ENCODE measurements at places on chromosomes 3 and 15.

- no peak for DNase-seq
These were observed 87.6 kb downstream of the NR2F2 start for GRCh38 chr15:96418146-96418545.

- no peak for DNase-seq
These were observed 167.9 kb downstream of the OSBPL10 start for GRCh38 chr3:31813197-31813596.

DNA sequence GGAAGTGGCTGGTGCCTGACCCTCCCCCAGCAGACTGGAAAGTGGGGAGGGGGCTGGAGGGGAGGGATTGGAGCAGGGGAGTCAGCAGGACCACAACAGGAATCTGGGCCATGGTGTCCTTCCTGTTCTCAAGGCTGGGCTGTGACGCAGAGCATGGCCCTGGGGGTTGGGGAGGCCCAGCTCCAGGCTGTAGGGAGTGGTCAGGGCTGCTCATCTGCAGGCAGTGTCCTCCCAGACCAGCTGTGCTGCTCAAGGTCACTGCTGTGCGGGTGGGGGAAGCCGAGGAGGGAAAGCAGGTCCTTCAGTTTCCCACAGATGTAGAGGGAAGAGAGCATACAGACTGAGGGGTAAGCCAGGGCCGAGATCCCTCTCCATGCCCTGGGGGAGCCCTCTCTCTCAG is 40.7 kb downstream of the CYP11A1 start:
- no peak for DNase-seq

DNA sequence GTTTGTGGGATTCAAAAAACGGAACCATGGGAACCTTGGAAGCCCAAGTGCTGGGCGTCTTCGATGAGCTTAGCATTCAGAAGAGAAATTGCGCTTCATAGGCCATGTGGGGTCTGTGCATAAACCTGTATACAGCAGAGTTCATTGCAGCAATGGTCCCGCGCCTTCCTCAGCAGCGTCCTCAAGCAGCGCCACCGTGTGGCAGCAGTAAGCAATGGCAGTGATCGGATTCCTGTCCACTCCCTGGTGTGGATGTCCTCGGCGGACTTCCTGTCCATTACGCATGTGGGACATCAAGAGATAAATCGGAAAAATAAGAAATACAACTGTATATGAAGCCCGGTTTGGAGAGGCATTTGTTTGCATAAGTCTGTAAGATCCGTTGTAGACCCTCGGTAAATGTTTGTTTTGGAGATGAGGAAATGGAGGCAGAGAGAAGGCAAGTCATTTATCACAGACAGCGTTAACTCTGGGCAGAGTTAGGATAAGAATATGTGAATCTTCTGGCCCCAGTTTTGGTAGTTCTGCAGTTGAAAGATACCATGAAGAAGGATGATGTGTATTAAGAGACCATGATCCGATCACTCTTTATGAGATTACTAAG is 57.7 kb downstream of the CNTN4 start:
- DNase-seq, result no peak

DNA sequence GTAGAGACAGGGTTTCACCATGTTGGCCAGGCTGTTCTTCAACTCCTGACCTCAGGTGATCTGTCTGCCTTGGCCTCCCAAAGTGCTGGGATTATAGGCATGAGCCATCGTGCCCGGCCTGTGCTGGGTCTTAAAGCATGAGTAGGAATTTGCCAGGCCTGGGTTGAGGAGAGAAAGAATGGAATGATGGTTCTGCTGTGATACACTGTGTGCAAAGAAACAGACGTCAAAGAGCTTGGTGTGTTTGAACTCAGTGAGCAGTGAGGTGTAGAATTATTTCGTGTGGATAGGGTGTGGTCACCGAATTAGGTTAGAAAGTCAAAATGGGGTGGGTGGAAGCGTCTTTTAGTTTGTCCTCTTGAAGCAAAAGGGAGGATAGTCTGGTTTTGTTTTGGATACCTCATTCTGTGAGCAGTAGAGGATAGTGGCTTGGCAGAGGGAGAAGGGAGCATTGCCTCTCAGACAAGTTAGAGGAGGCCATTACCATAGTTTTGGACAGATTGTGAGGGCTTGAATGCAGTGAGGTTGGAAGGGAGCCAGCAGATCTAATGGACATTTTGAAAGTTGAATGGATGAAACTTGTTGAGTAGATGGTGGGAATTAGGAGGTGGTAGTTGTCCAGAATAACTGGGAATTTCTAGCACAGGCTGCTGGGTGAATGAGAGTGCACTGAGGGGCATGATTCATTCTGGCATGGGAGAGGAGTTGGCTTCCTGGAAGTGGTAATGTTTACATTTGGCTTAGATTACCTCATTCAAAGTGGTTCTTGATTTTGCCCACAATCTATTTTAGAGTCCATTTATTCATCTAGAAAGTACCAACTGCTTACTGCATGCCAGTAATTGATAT is 27.2 kb downstream of the AKAP13 start:
- no peak for DNase-seq

DNA sequence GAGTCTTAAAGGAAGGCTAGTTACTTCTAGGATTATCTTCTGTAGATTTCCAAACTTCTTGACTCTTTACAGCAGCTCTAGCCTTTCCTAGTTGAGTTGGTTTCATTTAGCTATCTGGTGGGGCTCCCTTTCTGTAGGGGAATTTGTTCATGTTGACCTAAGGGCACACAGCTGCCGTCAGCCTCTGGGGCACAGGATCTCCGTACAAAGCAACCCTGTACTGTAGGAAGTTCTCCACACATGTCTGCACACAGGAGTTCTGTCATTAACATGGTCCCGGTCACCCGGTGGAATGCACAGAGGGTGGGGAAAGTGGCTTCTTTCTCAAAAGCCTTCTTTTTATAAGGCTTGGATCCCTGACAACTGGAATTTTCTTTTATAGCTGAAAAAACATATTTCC is 88.7 kb upstream of the TNIK start:
- no peak for DNase-seq

GRCh38 chr3:58874248-58874741 is 175.5 kb downstream of the CFAP20DC start:
- DNase-seq, result no peak

DNA sequence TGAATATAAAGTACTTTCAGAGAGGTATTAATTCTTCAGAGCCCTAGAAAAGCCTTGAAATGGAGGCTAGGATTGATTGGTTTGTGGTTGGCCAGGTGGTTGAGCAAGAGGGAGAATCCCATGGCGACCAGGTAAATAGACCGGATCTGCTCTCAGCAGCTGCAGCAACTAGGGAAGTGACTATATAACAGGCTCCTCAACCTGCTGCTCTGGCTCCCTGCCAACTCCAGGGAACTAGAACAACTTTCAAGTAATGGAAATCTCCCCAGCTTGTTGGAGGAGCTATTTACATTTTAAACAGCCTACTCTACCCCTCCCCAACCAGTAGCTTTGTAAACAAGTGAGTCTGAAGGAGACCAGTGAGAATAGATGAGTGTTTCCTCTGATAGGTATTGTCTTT is 121.8 kb upstream of the CADM2 start:
- no peak for DNase-seq

DNA sequence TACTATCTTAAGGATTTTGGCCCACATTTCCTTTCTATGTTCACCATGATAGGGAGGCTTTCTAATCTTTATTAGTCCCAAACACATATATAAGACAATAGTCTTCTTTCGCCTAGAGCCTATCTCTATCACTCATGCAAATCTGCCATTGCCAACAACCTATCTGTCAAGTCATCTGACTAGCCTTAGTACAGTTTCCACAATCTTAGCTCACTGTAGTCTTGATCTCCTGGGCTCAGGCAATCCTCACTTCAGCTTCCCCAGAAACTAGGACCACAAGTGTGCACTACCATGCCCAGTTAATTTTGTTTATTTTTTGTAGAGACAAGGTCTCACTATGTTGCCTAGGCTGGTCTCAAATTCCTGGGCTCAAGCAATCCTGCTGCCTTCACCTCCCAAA is 6.9 kb downstream of the TMEM39A start:
- no peak for DNase-seq

GRCh38 chr3:150783920-150784746 is 21.2 kb upstream of the SIAH2 start:
- DNase-seq, result no peak

GRCh38 chr15:44735482-44736180 is 697 bp upstream of the TRIM69 start:
- DNase-seq, result no peak

GRCh38 chr3:61497463-61497862 is 63.9 kb upstream of the PTPRG start:
- no peak for DNase-seq

- no peak for DNase-seq
These were observed 19.0 kb downstream of the SEMA6D start for GRCh38 chr15:47736143-47736786.

DNA sequence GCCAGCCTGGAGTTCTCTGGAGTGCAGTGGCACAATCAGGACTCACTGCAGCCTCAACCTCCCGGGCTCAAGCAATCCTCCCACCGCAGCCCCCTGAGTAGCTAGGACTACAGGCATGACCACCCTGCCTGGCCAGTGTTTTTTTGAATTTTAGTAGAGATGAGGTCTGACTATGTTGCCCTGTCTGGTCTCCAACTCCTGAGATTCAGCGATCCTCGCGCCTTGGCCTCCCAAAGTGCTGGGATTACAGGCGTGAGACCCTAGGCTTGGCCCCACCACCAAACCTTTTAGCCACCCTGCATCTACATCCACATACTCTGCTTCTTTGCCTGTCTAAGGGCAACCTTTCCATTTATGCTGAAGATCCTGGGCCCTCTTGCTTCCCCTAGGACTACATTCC is 4.4 kb downstream of the NUSAP1 start:
- no peak for DNase-seq

GRCh38 chr3:18837137-18837755 is 311.1 kb upstream of the KCNH8 start:
- no peak for DNase-seq

DNA sequence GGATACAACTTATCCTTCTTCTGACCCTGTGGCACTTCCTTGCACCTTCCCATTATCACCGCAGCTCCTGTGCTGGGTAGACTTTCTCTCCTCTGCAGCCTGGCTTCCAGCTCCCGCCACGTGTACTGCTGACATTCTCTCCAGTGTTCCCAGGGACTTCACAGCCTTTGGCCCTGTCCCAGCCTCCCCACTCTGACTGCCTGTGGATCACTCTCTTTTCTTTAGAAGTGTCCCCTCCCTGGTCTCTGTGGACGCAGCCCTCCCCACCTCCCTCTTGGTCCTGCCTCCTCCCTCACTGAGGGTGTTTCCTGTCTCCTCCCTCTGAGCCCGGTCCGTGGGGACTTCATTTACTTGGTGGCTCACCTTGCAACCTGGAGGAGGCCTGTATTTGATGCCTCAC is 17.4 kb downstream of the PDIA5 start:
- DNase-seq, result peak; percentile 79

- no peak for DNase-seq
These were observed 15.3 kb downstream of the H1-8 start for GRCh38 chr3:129558081-129558771.

DNA sequence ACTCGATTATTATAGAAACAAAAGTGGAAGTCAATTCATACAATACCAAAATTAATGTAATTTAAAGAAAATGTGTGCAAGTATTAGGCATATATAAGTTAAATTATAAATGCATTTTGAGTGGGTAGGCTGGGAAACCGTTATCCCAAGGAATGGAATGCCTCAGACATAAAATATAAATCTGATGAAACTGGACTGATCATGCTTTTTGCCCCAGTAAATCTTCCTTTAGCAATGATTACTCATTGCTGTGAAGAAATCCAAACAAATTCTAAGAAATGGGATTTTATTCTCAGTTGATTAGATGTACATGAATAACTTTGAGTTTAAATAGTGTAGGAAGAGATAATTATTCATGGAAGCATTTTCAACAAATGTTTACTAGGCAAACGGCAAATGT is 185.5 kb upstream of the KCNMB2 start:
- DNase-seq, result no peak

GRCh38 chr15:75431682-75432081 is 19.8 kb downstream of the SIN3A start:
- no peak for DNase-seq

DNA sequence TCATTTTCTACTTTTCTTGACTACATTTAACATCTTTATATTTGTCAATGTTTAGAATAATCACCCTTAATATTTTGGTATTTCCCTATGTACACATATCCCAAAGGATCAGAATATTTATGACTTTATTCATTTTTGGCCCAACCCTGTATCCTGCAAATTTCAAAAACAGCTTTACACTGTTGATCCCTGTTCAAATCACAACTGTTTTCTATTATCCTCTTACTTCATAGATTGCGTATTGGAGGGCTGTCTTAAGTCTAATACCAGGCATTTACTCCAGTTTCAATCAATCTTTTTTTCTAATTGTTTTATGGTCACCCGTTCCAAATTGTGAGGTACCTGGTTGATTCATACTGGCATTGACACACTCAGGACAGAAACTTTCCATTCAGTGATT is 107.9 kb downstream of the RPL22L1 start:
- DNase-seq, result no peak

DNA sequence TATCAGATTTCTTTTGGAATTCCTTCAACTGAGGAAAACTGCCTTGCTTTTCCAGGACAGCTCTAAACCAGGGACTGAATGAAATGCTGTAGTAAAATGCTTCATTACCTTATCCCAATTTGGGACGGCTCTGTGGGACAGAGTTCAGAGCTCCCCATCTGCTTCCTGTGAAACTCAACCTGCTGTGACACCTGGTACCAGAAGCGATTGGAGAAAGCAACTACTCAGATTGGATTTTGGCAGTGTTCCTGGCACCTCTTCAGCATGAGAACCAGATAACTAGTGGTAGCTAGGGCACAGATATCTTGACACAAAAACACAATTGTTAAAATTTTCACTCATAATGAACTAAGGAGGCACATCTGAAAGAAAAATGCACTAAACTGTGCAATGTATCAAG is 539.1 kb downstream of the SI start:
- no peak for DNase-seq

GRCh38 chr3:63910891-63911290 is 1.3 kb downstream of the SCAANT1 start:
- no peak for DNase-seq

DNA sequence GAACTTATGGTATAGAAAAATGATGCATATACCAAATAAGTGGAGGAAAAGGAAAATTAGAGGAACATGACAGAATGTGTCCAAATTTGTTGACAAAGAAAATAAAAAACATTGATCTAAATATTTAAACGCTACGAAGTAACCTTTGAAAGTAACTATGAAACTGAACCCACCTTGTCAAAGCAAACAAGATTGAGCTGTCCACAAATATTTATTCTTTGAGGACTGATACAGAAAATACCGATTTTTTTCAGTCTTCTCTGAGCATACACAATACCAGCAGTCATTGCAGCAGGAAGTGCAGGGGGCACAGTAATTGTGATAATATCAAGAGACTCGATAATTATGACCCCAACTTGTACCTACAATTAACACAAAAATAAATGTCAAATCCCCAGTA is 40.0 kb downstream of the ATP13A3 start:
- DNase-seq, result no peak

DNA sequence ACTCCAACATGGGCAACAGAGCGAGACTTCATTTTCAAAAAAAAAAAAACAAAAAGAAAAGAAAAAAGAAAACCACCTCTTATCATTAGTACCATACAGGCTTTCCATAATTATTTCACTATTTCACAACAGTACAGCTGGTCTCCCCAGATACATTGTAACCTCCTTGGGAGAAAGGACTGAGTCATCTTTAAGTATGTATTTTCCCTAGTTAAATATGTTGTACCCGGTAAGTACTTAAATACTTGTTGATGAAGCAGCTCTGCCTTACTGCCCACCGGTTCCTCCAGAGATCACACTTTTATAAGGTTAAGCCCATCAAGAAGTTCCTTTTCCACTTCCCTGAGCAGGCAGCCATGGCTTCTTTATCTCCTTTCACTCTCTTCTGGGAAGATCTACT is 789.5 kb upstream of the CFAP20DC start:
- DNase-seq, result no peak

Data from mesenteric fat pad (tissue), 1 donor.